NCI-H187 (cell line): ENCODE measurements at places on chromosomes 5 and 9.

DNA sequence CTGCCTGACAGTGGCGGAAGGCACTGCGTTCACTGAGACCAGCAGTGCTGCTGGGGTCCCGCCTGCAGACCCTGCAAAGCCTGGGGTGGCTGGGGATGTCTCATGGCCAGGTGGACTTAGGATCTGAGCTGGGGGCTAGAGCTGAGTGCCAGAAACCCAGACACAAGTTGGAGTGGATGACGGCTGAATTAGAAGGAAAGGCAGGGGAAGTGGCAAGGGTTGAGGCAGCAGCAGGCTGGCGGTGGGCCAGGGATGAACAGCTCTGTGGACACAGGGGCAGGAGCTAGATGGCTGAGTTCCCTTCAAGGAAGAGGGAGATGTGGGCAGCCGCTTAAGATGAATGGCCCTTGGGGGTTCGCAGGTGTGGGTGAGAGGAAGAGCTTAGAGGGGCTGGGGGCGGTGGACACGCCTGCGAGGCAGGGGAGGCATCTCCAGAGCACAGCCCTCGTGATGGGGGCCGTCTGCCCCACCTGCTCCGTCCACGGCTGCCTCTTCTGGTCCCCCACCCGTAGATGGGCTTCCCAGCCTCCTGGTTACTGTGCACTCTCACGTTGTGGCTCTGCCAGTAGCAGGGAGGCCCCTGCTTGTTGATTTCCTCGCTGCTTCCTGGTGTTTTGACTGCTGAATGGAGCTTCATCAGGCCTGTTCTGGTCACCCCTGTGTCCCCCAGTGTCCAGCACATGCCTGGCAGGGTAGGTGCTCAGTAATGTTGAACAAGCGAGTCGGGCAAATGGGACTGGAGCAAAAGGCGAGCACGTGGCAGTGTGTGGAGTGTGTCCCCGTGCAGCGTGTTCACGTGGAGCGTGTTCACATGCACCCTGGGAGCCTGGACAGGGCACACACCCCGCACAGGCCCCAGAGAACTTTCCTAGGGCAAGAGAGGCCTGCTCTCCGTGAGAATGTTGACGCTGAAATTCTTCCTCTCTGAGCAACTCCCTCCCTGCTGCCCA lies 168.2 kb downstream of the CACNA1B start:
- no peak for DNase-seq

GRCh38 chr5:91059409-91059808 lies 323.7 kb downstream of the ARRDC3 start:
- DNase-seq, result no peak

- no peak for DNase-seq
Measured at GRCh38 chr5:54823006-54823405, 162.4 kb downstream of the ESM1 start.

GRCh38 chr5:460273-460625 lies 17.3 kb downstream of the EXOC3 start:
- no peak for DNase-seq

- no peak for DNase-seq
Measured at GRCh38 chr5:148844433-148845280, 18.2 kb downstream of the ADRB2 start.

GRCh38 chr5:159052401-159053011 lies 47.2 kb downstream of the EBF1 start:
- DNase-seq, result no peak

DNA sequence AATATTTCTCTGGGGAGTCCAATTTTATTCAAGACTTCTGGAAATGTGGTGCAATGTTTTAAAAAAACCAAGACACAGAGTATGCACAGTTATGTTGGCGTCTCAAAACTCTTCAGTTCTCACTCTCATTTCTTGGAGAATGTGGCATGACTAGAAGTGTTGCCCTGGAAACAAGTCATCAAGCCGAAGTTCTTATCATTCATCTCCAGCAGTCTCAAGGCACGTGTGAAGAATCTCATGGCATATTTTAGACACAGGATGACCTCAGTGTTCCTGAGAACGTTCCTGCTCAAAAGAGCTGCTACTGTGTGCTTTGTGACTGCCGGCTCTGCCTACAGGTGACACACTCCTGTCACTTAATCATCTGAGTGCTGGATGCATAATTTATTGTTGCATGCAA lies 147.4 kb upstream of the IRX4 start:
- no peak for DNase-seq

- no peak for DNase-seq
Measured at GRCh38 chr9:71853084-71853483, 57.9 kb downstream of the ABHD17B start.

- DNase-seq, result no peak
Measured at GRCh38 chr5:156835905-156836304, 14.2 kb upstream of the PPP1R2B start.

DNA sequence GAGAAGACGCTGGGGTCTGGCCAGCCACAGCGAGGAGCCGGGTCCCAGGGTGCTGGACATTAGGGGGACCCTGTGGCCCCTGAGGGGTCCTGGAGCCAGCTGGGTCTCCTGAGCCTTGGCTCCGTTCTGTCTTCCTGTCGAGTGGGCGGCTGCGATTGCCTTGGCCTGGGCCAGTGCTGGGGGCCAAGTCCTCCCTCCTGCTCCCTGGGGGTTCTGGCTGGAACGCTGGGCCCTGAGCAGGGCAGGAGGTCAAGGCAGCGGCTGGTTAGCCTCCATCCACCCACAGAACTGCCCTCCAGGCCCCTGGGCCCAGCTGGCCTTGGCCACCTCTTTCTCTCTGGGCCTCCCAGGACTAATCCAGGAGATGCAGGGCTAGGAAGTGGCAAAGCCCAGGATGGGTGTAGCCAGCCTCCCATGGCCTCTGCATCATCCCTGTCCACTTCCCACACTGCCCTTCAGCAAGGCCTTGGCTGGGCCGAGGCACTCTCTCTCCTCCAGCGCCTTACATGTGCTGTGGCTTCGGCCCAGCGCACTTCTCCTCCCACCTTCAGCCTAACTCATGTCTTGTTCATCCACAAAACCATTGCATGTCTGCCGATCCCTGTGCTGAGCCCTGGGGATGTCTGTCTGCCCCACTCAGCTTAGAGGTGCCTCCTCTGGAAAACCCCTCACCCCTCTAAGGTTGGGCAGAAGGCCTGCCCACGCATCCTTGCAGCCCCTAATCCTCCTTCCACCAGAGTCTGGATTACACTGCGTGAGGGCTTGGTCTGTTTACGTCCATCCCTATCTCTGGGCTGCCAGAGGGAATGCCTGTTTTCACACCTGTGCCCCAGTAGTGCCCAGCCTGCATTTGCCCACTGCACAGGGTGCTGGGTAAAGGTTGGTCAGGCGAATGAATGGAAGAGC lies 5.0 kb downstream of the LAMC3 start:
- no peak for DNase-seq

- DNase-seq, result no peak
Measured at GRCh38 chr9:16571127-16571802, 299.2 kb downstream of the BNC2 start.

GRCh38 chr9:85433046-85433445 lies 308.7 kb downstream of the AGTPBP1 start:
- no peak for DNase-seq

DNA sequence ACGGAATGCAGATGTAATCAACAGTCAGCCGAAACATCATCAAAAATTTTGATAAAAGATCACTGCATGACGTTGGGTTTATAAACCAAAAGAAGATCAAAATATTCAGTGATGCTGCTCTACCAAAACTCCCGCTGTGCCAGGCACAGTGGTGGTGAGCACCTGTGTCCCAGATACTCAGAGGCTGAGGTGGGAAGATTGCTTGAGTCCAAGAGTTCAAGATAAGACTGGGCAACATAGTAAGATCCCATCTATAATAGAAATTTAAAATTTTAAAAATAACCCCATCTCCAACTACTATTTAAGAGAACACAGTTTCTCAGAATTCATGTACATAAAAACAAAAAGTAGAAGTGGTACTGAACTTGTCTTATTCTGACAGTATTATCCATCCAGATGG lies 3.8 kb downstream of the LMAN2 start:
- no peak for DNase-seq

DNA sequence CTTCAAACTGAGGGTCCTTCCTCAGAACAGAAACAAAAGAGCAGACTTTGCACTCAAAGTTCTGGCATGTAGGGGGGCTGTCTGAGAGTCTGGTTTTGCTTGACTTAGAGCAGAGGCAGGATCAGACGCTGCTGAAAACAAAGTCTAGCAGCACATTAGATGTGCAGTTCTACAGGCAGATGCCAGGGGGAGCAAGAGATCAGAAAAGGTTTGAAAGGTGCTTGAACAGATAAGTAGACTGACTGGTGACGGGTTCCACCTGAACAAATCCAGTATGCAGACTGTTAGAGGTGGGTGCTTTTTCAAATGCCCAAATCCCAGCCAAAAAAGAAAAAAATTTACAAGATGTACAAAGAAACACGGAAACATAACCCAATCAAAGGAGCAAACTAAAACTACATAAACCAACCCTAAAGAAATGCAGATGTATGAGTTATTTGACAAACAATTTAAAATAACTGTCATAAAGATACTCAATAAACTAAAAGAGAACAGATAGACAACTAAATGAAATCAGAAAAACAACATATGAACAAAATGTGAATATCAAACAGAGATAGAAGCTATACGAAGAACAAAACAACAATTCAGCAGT lies 194.7 kb upstream of the FREM1 start:
- DNase-seq, result no peak

- no peak for DNase-seq
Measured at GRCh38 chr9:124266139-124266825, 8.5 kb downstream of the NEK6 start.

DNA sequence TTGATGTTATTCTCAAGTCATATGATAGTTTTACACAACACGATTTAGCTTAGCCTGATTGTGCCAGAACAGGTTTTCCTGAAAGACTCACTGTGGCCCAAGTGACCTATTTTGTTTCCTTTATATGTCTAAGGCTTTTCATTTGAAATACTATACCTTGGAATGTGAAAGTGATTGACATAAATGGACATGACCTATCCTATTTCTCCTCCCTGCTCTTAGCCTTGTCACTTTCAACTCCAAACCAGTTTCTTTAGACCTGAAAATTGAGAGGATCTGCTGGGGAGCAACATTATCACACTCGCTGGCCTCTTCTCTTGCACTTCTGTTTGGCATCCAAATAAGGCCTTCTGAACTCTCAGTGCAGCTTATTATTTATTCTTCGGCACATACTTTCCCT lies 496.8 kb downstream of the MAT2B start:
- DNase-seq, result no peak

- DNase-seq, result no peak
Measured at GRCh38 chr9:91773156-91773555, 176.9 kb downstream of the ROR2 start.

- DNase-seq, result no peak
Measured at GRCh38 chr9:12973710-12974109, 198.9 kb downstream of the LURAP1L start.

- DNase-seq, result no peak
Measured at GRCh38 chr9:95422650-95423049, 94.1 kb downstream of the PTCH1 start.

- peak; percentile 8 for DNase-seq
Measured at GRCh38 chr5:136082390-136083193, 50.1 kb upstream of the SMAD5 start.

- no peak for DNase-seq
Measured at GRCh38 chr5:52859628-52860027, 71.9 kb downstream of the ITGA1 start.

- no peak for DNase-seq
Measured at GRCh38 chr9:93645921-93646639, 69.7 kb downstream of the PHF2 start.

- no peak for DNase-seq
Measured at GRCh38 chr5:180008433-180008832, 63.1 kb downstream of the RNF130 start.

DNA sequence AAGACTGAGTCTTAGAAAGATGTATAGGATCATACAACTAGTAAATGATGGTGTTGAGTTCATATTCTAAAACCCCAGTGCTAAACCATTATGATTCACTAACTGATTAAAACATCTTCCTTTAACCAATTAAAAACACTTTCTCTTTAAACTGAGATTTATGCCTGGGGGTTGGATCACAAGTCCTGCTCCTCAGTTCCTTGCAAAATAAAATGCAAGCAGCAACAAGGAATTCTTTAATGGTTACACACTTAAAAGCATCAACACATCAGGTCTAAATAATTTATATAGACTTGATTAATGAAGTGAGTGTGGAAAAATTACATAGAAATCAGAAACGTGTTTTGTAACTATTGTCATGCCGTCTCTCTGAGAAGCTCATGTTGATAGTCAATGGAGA lies 189.2 kb downstream of the TARS1 start:
- no peak for DNase-seq

DNA sequence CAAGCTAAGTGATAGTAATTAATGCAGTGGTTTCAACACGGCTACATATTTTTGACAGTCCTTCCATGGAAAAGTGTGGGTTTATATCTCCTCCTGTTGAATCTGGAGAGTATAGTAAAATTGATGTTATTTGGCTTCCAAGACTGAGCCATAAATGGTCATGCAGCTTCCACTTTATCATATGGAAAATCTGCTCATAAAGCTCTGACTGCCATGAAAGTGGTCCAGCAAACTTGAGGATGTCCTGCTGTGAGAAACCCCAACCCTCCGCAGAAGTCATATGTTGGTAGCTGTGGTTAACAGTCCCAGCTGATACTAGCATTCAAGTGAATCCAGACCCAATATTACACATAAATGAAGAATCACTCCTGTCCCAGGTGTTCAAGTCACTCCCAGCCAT lies 378.3 kb downstream of the KCTD16 start:
- no peak for DNase-seq

- DNase-seq, result no peak
Measured at GRCh38 chr9:127386249-127386648, 10.7 kb upstream of the SLC2A8 start.

- DNase-seq, result no peak
Measured at GRCh38 chr5:160376416-160376815, 6.0 kb upstream of the C1QTNF2 start.

DNA sequence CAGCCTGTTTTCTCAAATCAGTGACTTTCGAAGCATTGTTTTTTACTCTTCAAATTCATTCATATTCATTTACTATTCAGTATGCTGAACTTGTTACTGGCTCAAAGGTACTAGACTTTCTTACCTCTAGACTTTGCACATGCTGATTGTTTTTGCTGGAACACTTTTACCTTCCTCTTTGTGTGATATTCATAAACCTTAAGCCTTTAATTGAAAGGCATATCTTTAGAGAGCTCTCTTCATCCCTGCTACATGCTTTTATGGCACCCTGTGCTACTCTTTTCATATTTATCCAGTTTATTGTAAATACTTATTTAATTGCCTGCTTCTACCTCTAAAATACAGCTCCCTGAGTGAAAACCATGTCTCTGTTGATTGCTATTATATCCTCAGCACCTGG lies 48.7 kb upstream of the LRRC19 start:
- DNase-seq, result no peak

DNA sequence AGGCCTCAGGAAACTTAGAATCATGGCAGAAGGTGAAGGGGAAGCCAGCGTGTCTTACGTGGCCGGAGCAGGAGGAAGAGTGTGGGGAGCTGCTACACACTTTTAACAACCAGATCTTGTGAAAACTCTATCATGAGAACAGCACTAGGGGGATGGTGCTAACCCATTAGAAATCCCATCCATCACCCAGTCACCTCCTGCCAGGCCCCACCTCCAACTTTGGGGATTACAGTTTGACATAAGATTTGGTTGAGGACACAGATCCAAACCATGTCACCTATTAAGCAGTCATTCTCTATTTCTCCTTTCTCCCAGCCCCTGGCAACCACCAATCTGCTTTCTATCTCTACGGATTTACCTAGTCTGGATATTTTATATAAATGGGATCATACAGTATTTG lies 26.9 kb downstream of the PBX3 start:
- no peak for DNase-seq

- no peak for DNase-seq
Measured at GRCh38 chr9:93830012-93830596, 125.1 kb downstream of the BARX1 start.
